ENCODE measurements at places on chromosomes 5 and 9. TPM values are rescaled to one million over a fixed set of nuclear protein-coding genes. Genes with fewer than 3 reads are reported as not detected.

The PDE6A gene
- total RNA-seq, result not detected

The FOXE1 gene
- total RNA-seq, result not detected

The ACOT12 gene
- not detected for total RNA-seq

The DNM1 gene
- 0.24 TPM for total RNA-seq

DNA sequence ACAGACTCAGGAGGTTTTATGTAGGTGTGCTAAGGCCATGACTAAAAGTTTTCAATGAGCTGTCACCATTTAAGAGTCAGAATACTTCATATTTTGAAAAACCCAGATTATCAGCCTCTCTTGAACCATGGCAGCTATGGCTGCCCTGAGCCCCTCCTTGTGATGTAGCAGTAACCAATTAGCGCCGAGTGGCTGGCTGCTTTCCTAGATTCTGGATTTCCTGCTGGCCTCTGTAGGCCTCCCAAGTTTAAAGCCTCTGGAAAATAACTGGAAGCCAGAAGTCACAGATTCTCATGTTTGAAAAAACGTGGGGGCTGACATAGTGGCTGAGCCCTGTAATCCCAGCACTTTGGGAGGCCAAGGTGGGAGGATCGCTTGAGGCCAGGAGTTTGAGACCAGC lies 25.5 kb downstream of the DAB2IP start:
- DNase-seq, result no peak

GRCh38 chr9:128242124-128242523 lies 33.7 kb downstream of the GOLGA2 start:
- no peak for DNase-seq

GRCh38 chr5:125835293-125836172 lies 587.7 kb upstream of the GRAMD2B start:
- DNase-seq, result no peak

DNA sequence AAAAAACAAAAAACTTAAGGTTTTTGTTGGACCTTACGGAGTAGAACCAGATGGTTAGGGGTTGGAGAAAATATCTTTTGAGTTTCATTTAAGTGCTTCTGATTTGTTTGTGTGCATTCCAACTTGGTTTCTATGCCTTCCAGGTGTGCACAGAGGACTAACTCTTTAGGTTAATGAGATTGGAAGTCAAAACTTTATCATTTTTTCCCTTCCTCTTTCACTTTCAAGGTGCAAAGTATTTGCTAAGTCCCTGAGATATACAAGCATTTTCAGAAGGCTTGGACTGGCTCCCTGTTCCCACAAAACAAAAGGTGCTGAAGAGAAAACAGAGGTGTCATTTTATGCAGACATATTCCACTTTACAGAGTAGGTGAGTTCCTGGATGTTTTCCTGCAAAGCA lies 30.3 kb upstream of the CER1 start:
- no peak for DNase-seq

- no peak for DNase-seq
Measured at GRCh38 chr5:147901599-147902039, 4.7 kb downstream of the C5orf46 start.

DNA sequence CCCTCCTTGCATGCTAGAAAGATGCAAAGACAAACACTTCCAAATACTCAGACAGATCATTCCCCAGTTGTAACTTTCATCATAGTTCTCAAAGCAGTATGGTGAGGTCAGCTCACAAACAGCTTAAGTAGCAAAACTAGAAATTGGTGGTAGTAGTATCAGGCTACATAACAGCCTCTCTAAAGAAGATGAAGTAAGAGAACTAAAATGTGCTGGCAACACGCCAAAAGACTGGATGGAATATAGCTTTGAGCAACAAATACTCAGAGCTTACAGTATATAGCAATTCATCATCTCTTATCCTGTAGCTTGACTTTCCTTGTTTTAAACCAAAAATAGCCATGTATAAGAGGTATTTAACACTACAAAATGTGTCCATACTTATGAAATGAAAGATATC lies 7.5 kb downstream of the PFDN1 start:
- peak; percentile 16 for DNase-seq

DNA sequence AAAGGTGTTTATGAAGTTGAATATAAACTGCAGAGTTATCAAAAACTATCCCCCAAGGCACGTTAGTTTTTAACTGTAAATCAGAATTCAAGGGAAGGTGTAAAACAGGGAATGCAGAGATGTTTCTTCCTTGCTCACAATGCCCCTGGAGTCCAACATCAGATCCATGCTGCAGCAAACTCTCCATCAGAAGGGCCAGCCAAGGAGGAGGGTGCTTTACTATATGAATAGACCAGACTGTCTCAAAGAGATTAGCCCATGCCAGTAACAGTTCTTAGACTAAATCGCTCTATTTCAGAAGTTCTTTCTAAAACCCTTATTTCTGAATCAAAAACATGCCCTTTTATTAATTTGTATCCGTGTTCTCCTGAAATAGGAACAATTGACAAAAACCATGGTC lies 362.8 kb upstream of the RPS23 start:
- no peak for DNase-seq

GRCh38 chr9:136482046-136482792 lies 621 bp downstream of the SEC16A start:
- DNase-seq, result no peak

- no peak for DNase-seq
Measured at GRCh38 chr9:107807183-107807582, 317.6 kb upstream of the KLF4 start.

- DNase-seq, result no peak
Measured at GRCh38 chr5:107687404-107687803, 16.7 kb upstream of the EFNA5 start.

Measured in naive thymus-derived CD4-positive, alpha-beta T cell (primary cell).